ENCODE measurements at places on chromosomes 13 and 19.

DNA sequence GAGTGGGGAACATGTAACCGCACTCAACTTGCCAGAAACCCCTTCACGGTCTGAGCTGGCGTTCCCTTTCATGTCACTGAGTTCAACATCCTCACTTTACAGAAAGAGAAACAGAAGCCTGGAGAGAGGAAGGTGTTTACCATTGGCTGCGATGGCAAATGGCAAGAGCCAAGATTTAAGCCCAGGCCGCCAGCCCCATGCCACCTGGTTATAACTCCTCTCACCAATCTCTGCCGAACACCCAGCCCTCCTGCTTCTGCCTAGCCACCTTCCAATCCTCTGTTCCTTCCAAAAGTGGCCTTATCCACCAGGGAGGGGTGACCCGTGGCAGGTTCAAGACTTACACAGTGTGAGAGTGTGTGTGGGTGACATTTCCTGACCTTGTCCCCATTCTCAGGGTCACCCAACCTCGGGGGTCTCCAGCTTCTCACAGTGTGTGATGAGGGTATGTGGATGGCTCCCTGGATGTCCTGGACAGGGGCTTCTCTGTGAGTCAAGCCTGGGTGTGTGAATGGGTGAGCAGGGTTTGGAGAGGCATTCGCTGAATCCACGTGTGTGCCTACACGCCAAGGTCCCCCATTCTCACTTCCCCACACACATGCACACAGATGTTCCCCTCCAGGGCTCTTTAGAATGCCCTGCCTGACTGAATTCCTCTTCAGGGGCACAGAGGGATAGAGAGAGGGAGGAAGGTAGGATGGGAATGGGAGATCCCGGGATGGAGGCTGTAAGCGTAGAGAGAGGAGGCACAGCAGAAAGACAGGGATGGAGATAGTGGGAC is 1.2 kb downstream of the CADM4 start:
- no peak for DNase-seq

- no peak for DNase-seq
Measured at GRCh38 chr13:76210262-76210661, 574.1 kb downstream of the LMO7 start.

DNA sequence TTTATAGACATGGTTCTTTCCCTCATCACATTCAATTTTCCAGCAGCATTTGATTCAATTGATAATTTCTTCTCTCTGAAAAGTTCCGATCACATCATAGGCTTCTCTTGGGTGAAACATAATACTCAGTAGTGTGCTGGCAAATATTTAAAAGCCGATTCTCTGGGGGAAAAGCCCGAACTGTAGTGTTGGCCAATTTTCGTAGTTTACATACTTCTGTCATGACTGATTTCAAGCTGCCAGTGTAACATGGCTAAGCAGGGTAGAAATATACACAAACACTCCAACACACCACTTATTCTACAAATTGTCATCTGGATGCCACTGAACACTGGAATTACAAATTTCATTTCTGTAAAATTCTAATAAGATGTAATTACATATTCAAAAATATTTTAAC is 56.1 kb upstream of the FREM2 start:
- DNase-seq = no peak

DNA sequence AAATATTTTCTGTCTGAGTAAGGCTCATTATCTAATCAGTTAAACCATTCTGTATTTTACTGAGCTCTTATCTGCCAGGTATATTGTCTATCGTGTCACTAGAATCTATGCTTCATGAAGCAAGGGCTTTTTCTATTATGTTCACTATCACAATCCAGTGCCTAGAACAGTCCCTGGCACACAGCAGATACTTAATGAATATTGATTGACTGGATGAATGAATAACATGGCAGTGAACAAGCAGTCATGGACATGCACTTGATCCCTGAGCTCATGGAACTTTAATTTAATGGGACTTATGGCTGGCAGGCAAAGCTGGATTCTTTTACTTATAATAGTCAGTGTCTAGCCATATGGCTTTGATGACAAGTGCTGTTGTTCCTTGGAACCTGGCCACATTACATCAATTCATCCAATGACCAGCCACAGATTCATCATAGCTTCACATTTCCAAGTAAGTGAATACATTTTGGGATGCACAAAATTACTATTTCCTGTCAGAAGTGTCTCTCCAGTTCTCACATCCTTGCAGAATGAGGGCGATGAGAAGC is 214.8 kb downstream of the COG6 start:
- no peak for DNase-seq

DNA sequence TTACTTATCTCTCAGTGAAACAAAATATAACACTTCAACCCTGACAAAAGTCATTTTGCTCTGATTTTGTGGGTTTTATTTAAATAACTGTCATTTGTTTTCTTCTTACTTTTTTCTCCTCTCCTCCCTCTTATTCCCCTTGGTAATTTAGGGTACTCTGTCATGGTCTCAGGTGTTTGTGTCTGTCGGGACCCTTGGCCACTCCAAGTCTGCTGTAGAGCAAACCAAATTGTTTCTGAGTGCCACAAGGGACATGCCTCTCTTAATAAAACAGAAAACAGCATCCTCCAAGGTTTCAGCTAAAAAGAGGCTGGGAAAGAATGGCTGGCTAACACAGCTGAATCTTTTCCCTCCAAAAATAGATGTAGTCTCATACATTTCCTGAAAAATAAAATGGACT is 573.1 kb upstream of the KLF12 start:
- DNase-seq = no peak

- no peak for DNase-seq
Measured at GRCh38 chr19:8021374-8021773, 15.9 kb upstream of the ELAVL1 start.

DNA sequence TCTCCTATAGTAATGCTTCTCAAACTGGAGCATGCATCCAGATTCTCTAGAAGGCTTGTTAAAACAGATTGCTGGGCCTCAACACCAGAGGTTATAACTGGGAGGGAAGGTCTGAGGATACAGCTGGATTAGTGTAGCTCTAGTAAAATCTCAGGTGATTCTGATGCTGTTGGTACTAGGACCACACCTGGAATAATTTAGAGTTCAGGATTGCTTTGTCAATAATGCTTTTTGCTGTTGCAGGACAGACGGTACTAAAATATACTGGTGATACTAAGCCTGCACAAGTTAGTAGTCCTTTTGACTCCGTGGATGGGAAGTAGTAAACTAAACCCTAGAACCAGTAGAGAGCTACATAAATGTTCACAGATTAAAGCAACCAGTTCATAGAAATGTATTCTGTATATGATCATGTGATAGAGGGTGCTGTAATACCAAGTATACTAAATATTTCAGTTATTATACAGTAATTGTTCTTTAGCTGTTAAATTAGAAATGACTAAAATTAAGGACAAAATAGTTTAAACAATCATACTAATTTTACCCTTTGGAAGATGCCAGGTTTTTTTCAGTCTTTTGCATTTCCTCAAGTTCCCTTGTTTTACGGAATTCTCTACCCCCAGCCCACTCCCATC is 258.2 kb upstream of the STARD13 start:
- DNase-seq = peak; percentile 18

DNA sequence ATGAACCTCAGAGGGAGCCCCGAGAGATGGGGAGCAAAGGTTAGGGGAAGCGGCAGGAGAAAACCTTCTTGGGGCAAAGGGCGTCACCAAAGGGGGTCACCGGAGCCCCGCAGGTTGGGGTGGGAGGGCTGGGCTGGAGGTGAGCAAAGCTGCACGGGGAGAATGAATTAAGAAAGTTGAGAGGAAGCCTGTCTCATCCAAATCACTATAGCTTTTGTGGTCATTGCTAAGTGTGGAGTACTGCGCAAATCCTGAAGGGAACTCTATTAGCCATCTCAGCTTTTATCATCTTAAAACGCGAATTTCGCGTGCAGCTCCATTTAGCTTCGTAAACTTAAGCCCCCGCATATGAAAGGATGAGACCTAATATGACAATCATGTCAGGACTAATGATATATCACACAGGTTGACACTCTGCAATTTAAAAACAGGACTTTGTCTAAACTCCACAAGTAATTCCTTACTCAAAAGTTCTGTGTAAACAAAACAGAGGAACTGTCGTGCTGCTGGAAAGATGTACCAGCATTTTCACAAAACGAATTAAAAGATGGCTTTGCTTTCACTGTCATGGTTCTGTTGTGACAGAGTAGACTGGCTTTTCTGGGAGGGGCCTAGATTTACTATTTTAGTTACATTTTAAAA is 631 bp downstream of the LACC1 start:
- DNase-seq = no peak

- DNase-seq = no peak
Measured at GRCh38 chr19:956766-957440, 27.2 kb upstream of the WDR18 start.

DNA sequence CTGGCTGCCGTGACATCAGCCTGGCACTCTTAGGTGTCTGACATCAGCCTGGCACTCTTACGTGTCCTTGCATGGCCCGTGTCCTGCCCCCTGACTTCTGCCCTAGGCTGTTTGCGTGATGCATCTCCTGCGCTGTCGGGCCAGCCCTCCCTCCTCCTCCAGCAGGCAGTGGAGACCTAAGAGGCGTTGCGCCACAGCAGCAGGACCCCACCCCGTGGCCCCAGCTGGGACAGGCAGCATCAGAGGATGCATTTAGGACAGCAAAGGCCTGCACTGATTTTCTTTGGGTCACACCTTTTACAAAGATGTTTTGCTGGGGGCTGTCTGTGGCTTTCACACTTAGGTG is 65.3 kb downstream of the GPR12 start:
- DNase-seq = no peak

DNA sequence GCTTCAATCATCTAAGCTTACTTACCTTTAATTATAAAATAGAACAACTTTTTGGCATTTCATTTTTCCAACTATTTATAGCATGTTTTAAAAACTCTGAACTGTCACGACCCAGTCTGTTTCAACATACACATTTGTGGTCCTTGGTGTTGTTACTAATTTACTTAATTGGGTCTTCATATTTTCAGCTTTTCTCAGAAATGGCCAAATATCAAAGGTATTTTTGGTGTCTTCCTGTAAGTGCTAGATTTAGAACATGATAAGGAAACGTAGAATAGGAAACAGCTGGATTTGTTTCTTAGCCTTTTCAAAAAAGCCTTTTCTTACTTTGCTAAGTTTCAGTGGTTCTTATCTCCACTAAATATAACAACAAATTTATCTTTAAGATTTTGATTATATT is 11.4 kb downstream of the LPAR6 start:
- DNase-seq = peak; percentile 46

GRCh38 chr19:4154571-4155312 is 1.3 kb downstream of the CREB3L3 start:
- DNase-seq = no peak

DNA sequence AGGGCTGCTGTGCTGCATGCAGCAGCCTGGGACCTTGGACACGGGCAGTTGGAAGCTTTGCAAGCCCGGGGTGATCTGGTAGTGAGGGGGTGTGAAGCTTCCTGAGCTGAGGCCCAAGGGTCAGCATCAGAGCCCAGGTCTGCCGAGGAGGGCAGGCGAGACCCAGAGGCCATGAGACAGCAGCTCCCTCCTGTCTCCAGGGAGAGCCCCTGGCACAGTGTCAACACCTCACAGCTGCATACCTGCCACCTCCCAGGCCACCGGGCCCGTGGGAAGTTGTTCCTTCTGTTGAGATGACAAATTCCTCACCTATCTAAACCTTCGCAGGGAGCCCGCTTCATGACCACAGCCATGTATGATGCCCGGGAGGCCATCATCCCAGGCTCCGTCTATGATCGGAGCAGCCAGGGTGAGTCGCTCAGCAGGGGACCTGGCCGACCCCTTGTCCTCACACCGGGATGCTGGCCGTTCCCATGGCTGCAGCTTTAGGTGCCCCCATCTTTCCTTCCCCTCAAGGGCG is 32.1 kb downstream of the CERS1 start:
- no peak for DNase-seq

GRCh38 chr13:34364633-34365032 is 546.7 kb downstream of the RFC3 start:
- no peak for DNase-seq

DNA sequence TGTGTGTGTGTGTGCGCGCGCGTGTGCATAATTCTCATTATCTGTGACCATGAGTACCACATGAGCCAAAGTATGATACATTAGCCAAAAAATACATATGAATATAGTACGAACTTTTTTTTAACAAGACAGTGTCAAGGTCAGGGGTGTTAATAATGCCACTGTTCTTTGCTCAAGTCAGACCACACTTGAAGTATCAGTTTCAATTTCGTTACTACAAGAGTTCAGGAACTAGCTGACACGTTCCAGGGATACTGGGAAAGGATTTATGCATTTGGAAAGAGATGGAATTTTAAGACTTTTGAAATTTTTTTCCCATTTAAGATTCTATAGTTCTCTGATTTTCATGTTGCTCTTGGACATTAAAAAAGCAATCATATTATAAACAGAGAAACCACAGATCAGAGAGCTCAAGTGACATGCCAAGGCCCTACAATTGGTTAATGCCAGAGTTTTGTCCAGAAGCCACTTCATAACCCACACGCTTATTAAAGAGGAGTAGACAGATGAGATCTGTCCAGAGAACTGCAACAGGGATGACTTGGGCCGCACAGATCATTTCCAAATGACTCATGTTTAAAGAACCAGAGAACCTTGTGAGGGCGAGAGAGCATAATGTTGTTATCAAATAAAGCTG is 718.8 kb upstream of the SGCG start:
- DNase-seq = no peak

DNA sequence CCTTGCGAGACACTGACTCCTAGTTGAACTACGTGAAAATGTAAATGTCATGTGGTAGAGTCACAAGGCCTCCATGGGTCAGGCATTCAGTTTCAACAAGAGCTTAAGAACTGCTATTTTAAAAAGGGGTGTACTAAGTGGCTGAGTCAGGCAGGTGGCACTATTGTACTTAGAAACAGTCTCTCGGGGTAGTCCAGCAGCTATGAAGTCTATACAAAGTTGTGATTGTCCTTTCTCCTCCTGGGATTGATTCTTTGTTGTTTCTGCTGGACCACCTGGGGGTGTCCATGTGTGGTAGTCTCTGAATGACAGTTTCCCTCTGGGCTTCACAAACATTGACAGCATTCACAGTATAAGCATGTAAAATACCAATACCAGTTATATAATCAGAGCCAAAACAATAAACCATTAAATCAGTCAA is 33.0 kb downstream of the UGGT2 start:
- DNase-seq = peak; percentile 28

DNA sequence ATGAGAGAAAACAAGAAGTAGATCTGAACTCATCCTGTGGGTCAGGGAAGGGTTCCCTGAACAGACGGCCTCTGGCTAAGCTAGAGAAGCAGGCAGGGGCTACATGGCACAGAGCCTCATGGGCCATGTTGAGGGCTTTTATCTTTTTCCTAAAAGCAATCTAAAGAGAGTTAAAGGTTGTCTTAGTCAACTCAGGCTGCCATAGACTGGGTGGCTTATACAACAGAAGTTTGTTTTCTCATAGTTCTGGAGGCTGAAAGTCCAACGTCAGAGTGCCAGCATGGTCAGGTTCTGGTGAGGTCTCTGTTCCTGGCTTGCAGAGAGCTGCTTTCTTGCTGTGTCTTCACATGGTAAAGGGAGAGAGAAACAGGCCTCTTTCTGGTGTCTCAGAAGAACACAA is 2.9 kb upstream of the MBNL2 start:
- DNase-seq = no peak

All from activated CD4-positive, alpha-beta T cell treated with anti-CD3 and anti-CD28 coated beads, Interleukin-10, Interleukin-2, amounts not matched to agents 100 ng/mL and 50 ng/mL, durations not matched to agents 16 hours and 8 hours (primary cell).